Activated naive CD4-positive, alpha-beta T cell treated with Interleukin-2 at 50 U/mL for 16 hours (primary cell): ENCODE measurements at places on chromosomes 4 and X.

DNA sequence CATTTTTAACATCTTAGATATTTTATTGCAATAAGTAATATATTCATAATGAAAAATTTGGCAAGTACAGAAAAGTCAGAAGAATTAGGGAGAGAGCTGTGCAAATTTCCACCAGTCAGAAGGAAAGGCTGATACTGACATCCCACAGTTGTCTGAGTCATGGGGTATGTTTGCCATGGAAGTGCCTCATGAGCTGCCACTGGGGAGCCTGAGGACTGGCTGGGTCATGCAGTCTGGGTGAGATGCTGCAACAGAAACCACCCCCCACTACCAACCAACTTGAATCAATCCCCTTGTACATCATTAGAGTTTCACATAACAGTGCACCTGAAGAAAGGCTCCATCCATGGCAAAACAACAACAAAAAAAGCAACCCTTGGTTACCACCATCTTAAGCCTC lies 45.2 kb upstream of the ENPP6 start:
- no peak for DNase-seq

- no peak for DNase-seq
These were observed 220.0 kb downstream of the SPCS3 start for GRCh38 chr4:176539785-176540175.

- no peak for DNase-seq
These were observed 121.1 kb upstream of the SORBS2 start for GRCh38 chr4:185933078-185933581.

DNA sequence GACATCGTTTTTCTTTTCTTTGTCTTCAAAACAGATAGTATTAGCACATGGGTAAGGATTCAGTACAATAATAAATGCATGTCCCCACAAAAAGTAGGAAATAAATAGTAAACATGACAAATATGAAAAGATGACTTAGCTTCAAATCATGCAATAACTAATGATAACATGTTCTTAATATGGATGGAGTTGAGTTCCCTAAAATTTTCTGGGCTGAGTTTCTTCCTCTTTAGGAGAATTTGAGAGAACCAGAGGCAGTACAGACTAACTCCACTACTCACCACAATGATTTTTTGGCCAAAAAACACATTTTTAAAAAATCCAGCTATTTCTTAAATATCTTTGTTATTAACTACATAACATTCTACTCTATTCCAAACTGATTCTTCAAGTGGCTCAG lies 432.3 kb upstream of the HS3ST1 start:
- no peak for DNase-seq

DNA sequence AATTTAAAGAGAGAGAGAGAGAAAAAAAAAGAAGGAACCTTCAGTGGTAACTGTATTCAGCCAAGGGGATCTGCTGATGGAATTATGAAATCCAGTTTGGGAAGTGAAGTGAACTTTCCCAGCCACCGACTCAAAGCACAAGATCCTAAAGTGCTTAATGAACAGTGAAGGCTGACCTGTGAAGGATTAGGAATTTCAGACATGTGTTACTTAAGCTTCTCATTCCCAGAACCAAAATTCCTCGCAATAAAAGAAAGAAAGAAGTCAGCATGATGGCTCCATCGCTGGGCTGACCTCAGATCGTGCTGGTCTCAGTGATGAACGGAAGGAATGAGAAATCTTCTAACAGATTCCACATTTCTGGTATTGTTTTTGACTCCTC lies 135.2 kb downstream of the ARSF start:
- no peak for DNase-seq
